AG09319 (cell line): ENCODE measurements at places on chromosomes 11 and 22.

DNA sequence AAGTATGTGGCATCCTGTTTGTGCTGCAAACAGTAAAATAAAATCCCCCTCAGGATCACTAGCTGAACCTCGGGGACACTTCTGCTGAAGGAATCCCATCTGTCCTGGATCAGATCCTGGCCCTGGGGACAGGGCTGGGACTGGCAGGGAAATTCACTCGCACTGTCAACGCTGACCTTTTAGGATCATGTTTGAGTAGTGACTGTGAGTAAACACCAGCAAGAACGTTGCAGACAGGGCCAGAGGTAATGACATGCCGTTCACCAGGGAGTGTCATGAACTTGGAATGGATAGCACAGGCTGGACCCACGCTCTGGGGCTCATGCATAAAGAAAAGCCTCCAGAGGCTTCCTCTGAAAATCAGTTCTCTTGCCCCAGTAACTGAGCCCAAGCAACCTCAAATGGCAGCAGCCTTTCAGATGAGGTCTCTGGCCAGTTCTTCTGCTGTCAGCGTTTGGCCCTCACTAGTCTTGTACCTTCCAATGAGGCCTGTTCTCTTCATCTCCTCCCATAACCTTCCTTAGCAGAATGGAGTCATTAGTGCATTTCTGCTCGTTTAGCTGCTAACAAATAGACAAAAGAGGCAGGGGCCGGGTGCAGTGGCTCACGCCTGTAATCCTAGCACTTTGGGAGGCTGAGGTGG is 51.0 kb upstream of the BARX2 start:
- no peak for DNase-seq

DNA sequence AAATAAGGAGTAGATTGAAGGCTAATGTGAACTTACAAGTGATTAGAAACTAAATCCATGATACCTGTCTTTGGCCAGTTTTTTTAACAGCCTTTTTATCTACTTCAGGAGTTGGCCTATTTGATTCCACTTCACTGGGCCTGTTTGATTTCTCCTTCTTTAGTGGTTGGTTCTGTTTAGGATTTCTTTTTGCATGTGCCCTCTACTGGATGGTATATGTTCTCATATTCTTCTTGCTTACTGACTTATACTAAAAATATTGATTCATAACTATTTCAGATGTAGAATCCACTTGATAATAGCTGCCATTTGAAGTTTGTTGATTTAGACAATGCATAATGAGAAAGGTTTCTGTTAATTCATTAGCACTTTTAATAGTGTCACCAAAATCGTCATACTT is 53.9 kb downstream of the USP47 start:
- no peak for DNase-seq

GRCh38 chr22:17874231-17874905 is 100.1 kb upstream of the BID start:
- no peak for DNase-seq

DNA sequence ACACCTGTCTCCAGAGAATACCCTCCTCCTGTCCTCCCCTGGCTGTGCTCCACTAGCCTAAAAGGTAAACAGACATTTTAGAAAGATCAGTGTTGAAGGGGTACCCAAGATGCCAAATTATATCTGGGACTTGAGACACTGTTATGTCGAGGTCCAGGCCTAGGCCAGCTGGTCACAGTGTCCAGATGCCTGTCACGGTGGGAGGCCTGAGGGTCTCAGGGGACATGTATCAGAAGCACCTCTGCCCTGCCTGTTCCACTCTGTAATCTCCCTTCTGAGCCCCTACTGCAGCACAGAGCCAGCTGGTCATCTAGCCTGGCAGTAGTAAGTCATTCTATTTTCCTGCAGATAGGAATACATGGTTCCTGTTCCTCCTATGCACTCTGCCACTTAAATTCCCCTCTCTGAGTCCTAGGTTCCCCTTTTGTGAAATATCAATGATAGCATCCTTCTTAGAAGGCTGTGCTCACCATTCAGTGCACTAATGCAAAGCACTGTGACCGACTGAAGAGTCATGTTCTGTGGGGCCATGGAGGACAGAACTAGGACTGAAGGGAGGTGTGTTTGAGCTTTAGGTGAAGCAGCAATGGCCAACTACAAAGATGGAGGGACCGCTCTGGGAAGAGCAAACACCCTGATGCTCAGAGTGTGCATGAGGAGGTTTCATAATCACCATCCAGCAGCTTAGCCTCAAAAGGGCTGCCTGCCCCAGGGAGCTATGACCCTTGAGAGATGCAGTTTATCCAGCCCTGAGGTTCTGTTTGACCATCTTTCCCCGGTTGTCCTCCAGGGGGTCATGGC is 44.8 kb upstream of the TUB start:
- DNase-seq, result no peak

GRCh38 chr11:95138448-95138847 is 48.8 kb downstream of the ENDOD1 start:
- DNase-seq, result no peak

DNA sequence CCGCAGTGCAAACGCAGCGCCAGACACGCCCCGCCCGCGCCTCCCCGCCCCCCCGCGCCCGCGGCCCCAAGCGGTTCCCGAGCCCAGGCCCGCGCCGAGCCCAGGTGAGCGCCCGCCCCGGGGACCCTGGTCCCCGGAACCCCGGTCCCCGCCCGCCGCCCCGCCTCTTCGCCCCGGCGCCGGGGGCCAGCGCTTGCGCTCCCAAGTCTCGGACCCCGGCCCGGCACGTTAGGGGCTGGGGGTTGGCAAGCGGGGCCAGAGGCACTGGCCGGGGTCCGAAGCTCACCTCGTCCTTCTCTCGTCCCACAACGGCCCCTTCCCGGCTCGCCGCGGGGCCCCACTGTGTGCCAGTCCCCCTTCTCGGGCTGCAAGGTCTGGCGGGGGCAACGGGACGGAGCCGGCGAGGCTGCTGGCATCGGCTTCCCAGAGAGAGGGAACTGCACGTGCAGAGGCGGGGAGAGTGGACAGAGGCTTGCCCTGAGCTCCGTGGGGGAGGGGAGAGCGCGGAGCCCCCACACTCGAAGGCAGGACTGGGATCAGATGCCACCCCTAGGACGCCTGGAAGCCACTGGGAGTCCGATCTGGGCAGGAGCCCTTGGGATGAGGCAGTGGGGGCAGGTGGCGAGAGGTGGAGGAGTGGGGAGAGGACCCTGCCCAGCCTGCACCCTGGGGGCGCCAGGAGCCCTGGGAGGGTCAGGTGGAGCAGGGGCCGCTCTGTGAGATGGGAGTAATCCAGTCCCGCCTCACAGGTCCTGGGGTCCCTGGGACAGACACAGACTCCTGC is 1.8 kb upstream of the AIFM3 start:
- DNase-seq, result no peak

DNA sequence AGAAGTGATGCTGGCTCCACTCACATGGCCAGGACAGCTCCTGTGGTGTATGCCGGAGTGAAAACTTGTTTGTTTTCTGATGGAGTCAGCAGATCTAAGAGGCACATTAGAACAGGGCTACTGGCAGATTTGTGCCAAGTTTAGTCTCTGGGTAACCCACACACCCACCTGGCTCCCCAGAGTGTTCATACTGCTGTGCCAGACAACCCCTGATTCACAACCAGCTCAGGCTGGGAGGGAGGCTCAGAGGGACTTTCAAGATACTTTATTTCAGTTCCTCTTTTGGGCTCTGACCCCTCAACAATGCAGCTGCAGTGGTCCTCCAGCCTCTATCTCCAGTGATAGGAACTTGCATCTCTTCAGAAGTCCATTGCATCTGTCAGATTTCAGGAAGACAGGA is 8.5 kb downstream of the NTM start:
- DNase-seq, result no peak

DNA sequence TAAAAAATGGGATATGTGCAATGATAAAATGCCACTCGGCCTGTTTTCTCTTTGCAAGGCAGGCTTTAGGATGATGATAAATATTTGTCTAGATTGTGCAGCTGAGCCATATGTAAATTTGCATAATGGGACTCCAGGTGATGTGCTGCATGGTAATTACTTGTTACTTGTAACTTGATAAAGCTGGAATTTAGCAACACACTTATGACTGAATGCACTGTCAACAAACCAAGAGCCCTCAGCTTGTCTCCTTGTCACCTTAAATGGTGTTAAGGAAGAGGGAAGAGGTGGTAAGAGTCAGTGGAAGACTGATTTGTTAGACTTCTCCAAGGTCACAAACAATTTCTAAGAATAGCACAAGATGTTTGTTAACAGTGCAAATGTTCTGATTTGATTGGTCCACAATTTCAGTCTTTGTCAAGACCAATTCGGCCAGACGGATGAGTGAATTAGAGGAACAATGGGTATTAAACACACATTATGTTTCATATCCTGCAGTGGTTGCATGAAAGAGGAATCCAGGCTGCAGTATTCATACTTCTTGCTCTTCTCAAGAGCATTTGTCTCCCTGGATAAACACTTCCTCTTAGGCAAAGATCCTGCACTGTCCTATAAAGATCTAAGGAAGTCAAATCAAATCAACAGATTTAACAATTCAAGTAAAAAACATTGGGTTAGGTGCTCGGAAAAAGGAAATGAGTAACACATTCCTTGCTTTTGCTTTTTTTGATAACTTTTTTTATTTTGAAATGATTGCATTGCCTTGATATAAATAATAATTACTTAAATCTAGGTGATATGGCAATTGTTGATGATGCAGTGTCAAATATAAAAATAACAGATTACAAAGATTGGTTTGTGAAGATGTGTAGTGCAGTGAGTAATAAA is 448.3 kb upstream of the DDI1 start:
- DNase-seq, result no peak

DNA sequence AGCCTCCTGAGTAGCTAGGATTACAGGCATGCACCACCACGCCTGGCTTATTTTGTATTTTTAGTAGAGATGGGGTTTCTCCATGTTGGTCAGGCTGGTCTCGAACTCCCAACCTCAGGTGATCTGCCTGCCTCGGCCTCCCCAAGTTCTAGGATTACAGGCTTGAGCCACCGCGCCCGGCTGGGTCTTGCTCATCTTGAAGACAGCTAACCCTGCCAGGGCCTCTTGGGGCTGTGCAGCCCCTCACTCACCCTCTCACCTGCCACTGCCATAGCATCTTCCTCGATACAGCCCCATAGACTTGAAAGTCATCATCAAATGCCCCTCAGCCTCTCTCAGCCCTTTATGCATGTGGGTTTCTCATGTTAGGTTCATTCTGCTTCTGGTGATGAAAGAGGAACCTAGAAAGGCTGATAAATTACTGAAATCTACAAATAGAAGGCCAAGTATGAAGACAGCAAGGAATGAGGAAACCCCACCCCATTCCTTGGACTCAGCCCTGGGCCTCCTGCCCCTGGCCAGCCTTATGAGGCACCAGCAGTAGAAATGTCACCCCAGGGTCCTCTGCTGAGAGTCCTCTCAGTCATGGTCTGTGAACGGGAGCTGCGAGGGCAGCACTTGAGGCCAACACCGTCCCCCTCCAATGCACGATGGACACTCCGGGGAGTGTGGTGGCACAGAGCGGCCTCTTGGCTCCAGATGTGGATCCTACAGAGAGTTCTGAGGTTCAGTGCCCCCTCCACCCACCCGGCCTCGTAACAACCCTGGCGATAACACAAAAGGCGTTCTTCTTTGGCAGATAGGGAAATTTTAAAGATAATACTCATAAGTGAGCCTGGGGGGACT is 24.8 kb downstream of the SCGB1A1 start:
- DNase-seq, result no peak

DNA sequence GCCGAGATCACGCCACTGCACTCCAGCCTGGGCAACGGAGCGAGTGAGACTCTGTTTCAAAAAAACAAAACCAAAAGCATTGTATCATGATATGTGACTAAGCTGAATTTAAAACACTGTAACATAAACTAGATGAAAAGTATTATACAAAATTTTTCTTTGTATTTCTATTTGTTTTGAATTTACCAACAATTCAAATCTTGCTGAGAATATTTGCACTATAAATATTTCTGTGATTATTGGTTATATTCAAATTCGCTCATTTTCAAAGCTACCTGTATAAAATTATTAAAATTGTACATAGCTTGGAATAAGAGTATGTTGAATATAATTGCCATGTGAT is 101.9 kb upstream of the SERPIND1 start:
- DNase-seq, result no peak

DNA sequence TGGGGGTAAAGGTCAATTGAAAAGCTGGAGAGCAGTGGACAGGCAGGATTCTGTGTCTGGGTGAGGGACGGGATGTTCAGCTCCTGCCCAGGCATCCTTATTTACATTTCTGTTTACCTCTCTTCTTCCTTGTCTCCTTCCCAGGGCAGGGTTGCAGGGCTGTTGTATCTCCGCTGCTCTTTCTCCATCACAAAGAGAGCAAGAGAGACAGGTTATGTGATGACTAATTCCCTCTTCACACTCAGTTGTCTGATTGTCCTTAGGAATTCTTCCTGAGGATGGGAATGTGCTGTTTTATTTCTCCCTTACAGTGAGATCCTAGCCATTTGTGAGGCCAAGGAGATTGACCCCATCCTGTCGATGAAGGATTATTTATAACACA is 104.9 kb downstream of the VPREB1 start:
- no peak for DNase-seq

DNA sequence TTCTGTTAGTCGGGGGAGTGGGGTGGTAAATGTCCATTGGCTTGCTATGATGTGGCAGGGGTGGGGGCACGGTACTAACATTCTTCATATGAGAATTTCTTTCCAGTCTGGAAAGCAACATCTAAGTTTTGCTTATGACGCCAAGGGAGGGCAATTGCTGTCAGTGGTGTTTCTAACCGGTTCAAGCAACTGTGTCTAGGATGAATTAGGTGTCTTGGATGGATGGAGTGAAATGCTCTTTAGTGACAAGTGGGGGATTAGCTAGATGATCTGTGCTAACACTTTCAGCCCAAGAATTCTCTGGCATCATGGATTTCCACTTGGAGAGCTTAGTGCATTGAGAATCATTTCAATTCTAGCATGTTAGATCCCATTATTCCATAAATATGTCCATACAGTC is 262.6 kb upstream of the SORL1-AS1 start:
- no peak for DNase-seq

DNA sequence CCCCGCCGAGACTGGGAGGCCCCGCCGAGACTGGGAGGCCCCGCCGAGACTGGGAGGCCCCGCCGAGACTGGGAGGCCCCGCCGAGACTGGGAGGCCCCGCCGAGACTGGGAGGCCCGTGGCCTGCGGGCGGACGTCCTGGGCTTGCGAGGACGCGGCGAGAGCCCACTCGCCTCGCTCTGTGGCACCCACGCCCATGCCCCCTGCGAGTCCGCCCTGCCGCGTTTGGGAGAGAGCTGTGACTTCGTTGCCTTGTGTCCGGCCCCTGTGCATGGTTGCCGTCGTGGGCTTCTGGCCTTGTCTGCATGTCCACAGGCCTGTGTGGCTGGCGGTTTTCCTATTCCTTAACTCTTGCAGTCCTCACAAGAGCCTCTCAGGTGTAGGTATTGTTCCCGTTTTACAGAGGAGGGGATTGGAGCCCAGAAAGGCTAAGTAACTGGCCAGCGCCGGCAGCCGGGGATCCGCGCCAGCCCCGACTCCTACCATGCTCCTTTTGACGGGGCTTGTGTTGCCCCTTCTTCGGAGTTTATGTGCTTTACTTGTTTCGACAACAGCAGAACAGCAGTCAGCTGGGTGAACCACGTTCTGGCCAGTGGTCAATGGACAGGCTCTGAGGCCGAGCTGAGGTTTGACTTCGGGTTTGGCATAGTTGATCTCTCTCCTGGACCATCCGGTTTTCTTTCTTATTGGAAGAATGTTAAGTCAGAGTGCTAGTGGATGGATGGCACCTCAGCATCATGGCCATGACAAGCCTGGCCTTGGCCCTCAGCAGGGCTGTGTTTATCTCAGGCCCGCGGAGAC is 741 bp downstream of the PHRF1 start:
- no peak for DNase-seq

GRCh38 chr11:15189189-15189588 is 74.5 kb downstream of the INSC start:
- no peak for DNase-seq
